ENCODE measurements at places on chromosomes 3 and 15. TPM values are rescaled to one million over a fixed set of nuclear protein-coding genes. Genes with fewer than 3 reads are reported as not detected.

DNA sequence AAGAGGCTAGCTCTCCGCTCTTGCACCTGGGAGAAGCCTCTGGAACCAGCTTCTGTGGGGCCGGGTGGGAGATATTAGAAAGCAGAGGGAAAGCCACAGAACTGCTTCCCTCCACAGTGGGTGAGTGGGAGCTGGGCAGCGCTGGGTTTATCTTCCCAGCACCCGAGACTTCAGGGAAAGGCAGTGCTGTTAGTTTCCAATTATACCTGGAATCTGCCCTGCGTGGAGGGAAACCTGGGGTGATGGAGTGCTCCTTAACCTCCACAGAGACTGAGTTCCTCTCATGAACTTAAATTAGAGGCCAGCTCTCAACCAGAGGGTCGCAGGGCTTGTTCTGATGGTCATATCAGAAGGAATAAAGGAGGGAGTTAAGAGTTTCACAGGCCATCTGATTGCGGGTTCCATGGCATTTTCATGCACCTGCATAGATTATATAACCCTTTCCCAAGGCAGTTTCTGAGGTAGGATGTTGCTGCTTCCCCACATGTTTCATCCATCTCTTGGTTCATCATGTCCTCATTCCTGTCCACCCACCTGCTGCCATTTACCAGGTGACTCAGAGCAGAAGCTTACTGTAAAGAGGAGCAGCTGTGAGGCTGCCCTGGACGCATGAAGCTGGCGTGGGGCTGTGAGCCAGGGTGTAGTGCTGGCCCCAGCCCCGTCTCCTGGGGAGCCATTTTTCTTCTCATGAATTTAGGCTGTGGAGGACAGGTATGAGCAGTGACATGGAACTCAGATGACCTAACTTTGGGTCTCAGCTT lies 42.5 kb downstream of the CA12 start:
- DNase-seq = no peak

- no peak for DNase-seq
Observed at GRCh38 chr3:52714335-52715302, 8.7 kb downstream of the SPCS1 start.

GRCh38 chr3:72245183-72245811 lies 460.3 kb upstream of the PROK2 start:
- no peak for DNase-seq

- no peak for DNase-seq
Observed at GRCh38 chr15:82799183-82799841, 6.6 kb downstream of the FSD2 start.

GRCh38 chr3:126432361-126433104 lies 37.8 kb downstream of the CFAP100 start:
- DNase-seq = no peak

GRCh38 chr3:110243081-110243480 lies 828.5 kb upstream of the NECTIN3 start:
- DNase-seq = no peak

DNA sequence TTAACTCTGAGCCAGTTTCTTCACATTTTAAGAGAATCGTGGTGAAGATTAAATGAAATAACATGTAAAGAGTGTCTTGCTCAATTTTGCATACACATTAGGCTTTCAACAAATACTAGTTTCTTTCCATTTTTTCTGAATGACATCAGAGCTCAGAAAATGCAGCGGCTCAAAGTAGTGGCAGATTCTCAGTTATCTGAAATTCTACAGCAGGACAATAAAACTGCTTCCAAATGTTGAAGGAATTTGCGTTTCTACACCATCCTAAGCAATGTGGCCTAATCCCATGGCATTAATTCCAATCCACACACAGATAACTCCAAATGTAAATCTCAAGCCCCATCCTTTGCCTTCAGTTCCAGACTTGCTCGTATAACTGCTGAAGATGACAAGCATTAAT lies 115.8 kb downstream of the PLCH1 start:
- no peak for DNase-seq

HDGFL3 gene
- polyA plus RNA-seq = 89.1 TPM

KCNMB3 gene
- polyA plus RNA-seq = 4.6 TPM

C2CD4A gene
- 0.24 TPM for polyA plus RNA-seq

PHLDB2 gene
- 100 TPM for polyA plus RNA-seq
